GM12878 (cell line): ENCODE measurements at places on chromosomes 2 and 18.

- DNase-seq = no peak
These were observed 69.9 kb downstream of the GLI2 start for GRCh38 chr2:120805602-120806001.

- no peak for DNase-seq
These were observed 46.3 kb downstream of the PMS1 start for GRCh38 chr2:189830510-189830909.

GRCh38 chr2:69279211-69279610 is 107.8 kb downstream of the GFPT1 start:
- no peak for DNase-seq

GRCh38 chr2:12014088-12014960 is 267.9 kb downstream of the LPIN1 start:
- no peak for DNase-seq

DNA sequence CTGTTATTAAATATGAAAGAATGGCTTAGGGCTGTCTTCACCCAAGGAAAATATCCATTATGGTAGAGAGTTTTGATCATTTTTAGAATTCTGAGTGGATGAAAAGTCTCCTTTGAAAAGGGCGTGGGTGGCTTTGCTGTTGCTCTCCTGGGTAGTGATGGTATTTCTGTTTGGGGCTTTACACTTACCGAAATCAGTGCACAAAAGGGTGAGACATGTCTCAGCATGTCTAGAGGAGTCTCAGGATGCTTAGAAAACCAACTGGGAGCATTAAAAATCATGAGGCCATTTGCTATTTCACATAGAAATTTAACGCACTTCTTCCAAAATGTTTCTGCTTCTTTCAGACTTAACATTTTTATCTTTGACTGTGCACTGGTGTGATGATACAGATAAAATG is 49.6 kb downstream of the ZCCHC2 start:
- DNase-seq = no peak

DNA sequence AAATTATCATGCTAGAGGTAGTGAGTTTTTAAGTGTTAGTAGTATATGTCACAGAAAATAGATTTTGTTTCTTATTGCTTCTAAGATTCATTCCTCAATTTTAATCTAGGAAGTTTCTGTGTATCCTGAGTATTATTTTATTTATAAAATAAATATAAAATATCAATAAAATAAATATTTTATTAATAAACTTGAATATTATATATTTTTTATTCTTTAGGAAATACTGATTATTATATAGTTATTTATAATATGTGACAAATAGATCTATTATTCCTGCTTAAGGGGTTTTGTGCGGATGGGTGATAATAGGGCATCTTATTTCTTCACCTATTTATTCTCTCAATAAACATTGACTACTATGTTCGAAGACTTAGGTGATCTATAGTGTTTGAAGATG is 191.0 kb downstream of the ZNF407 start:
- DNase-seq = no peak

- DNase-seq = no peak
These were observed 42.3 kb downstream of the DARS1 start for GRCh38 chr2:135942936-135943688.
